Activated CD8-positive, alpha-beta memory T cell treated with anti-CD3 and anti-CD28 coated beads for 1 hour (primary cell): ENCODE measurements at places on chromosomes 5 and 9.

- no peak for DNase-seq
Observed at GRCh38 chr9:35749515-35750255, 598 bp downstream of the RGP1 start.

DNA sequence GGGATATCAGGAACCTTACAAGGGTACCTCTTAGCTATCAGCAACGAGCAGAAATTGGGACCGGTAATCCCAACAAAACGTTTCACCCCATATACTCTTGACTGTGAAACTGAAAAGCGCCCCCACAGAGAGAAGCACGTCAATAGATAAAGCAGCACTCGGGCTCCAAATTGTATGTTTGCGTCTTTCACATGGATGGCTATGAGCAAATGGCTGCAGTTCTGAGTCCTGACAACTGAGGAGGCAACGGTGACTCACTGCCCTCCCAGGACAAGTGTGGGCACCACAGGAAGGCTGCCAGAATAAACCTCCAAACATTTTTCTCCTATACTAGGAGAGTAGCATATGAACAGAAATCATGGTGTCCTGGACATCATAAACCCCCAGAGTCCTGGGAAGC is 36.6 kb downstream of the SEMA4D start:
- DNase-seq: no peak

DNA sequence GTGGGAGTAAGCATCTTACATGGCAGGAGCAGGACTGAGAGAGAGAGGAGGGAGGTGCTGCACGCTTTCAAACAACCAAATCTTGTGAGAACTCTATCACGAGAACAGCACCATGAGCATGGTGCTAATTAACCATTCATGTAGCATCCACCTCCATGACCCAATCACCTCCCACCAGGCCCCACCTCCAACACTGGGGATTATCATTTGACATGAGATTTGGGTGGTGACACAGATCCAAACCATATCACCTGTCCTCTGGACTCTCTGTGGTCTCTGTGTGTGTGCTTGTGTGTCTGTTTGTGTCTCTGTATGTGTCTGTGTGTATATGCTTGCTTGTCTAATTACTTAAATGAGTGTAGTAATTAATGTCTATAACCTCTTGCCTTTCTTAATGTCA is 31.1 kb downstream of the SEC61B start:
- no peak for DNase-seq

DNA sequence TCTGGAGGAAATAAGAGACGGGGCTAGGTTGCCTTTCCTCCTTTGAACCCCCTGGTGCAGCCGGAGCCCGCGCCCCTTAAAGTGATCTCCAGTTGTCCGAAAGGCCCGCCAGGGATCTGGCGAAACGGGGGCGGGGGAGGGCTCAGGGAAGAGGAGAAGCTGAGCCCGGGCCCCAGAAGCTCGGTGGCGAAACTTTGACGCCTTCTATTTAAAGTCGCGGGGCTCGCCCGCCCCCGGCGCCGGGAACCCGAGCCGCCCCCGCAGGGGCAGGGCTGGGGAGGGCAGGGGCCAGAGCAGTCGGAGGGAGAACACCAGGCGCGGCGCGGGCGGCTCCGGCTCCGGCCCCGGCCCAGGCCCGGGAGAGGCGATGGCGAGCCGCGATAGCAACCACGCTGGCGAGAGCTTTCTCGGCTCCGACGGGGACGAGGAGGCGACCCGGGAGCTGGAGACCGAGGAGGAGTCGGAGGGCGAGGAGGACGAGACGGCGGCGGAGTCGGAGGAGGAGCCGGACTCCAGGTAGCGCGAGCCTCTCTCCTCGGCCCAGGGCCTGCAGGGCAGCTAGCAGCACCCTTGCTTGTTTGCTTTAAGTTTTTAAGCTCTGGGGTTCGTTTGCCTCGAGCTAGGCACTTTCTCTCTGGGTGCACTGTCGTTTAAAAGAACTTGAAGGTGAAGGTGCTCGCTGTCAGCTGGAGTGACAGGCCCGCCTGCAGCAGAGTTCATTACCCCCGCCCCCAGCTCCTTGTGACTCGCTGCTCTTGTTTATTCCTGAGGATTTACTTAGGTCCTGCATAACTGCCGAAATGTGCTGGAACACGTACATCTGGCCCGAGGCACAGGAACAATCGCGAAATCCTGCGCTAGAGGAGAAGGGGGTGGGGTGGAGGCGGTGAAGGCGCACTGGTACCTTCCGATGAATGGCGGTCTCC is at the start of gene CMYA5:
Gene CMYA5, plus strand, starts transcription at position 296 of the 926 bp plus-strand sequence. Its CDS starts 72 bp downstream, at position 368.
- no peak for DNase-seq

GRCh38 chr5:168360521-168361285 is 69.3 kb downstream of the WWC1 start:
- no peak for DNase-seq

GRCh38 chr5:133569347-133569746 is 43.0 kb downstream of the FSTL4 start:
- DNase-seq: no peak

DNA sequence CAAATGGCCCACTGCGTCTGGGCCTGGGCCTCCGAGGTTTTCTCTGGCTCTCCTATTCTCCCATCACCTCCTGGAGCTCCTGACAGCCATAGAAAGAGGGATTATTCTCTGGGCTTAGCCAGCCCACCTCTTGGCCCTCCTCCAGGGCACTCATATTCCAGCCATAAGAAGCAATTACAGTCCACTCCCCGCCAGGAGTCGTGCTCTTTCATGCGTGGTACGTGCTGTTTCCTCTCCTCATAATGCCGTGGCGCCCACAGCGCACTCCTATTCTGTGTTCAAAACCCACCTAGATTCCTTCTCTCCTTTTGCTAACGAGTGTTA is 240.8 kb upstream of the ZNF462 start:
- no peak for DNase-seq
